ENCODE measurements at places on chromosomes 1 and 21.

DNA sequence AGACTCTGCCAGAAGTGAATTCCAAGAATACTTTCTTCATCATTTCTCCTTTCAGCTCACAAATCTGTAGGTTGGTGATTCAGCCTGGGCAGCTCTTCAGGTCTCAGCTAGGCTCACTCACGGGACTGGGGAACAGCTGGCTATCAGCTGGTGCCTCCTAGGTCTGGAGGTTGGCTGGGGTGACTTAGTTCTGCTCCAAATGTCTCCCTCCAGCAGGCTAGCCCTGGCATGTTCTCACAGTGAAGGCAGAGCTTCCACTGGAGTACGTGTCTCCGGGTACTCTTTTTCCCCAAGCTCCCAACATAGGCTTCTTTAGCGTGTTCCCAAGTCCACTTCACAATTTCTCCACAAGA lies 12.5 kb upstream of the VAMP4 start:
- no peak for DNase-seq

DNA sequence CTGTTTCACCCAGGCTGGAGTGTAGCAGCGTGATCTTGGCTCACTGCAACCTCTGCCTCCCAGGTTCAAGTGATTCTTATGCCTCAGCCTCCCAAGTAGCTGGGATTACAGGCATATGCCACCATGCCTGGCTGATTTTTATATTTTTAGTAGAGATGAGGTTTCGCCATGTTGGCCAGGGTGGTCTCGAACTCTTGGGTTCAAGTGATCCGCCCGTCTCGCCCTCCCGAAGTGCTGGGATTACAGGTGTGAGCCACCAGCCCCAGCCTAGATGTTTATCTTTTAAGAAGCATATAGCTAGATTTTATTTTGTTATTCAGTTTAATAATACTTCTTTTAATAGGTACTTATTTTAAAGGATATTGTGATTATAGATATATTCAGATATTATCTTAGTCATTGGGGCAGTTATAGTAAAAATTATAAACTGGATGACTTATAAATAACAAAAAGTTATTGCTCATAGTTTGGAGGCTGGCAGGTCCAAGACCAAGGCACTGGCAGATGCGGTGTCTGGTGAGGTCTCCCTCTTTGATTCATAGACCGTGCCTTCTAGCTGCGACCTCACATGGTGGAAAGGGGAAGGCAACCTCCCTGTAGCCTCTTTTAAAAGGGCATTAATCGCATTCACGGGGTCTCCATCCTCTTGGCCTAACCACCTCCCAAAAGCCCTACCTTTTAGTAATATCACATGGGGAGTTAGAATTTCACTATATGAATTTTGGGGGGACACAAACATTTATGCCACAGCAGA lies 3.1 kb upstream of the KCNE2 start:
- no peak for DNase-seq

- DNase-seq: no peak
Measured at GRCh38 chr21:31447505-31447904, 103.4 kb upstream of the TIAM1 start.

DNA sequence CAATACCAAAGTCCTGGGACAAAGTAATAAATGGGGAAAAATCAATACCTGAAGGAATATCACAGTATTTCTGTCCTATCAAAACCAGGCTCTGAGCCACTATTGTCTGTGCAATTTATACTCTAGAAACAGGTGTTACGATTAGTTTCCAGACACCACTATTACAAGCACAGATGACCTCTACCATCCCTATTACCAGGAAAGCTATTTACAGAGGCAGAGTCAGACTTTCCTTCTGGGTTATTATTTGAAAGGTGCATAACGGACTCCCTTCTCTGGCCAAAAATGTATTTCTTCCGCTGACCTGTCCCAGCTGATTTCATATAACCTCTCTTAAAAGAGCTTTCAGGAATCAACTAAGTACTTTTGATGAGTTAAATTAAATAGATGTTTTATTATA lies 154.6 kb upstream of the LRRC7 start:
- DNase-seq: no peak

- DNase-seq: no peak
Measured at GRCh38 chr1:199529324-199529723, 498.2 kb upstream of the NR5A2 start.

GRCh38 chr1:52444463-52444862 lies 40.1 kb downstream of the PRPF38A start:
- no peak for DNase-seq

DNA sequence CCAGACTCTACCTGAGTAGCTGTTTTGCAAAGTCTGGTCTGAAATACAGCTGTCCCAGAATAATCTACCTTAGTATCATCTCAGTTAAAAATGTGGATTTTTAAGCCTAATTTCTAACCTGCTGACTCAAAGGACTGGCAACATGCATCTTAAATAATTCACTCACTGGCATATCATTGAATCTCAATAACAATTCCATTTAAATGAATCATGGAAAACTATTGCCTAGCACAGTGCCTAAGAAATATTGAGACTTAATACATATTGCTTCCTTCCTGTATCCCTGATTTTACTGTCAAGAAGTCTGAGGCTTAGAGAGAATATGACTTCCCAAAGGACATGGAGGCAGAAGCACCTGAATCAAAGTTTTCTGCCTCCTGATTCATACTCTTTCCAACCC lies 3.1 kb downstream of the CCDC190 start:
- no peak for DNase-seq

DNA sequence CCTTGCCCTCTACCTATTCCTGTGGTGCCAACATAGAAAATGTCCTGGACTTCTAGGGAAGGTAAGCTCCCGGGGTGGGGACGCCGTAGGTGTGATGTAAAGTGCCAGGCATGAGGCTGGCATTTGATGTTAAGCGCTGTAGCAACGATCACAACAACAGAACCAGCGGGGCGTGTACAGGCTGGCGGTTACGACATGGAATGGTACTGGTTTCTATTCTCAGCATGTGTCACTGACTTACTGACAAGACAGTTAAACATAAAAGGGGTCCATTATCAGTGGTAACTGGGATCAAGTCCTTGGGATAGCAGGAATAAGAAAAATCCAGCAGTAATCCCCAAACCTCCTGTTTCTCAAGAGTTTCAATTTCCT lies 58.9 kb downstream of the TGFBR3 start:
- DNase-seq: no peak

- DNase-seq: no peak
Measured at GRCh38 chr1:201938440-201939035, 7.8 kb downstream of the LMOD1 start.

DNA sequence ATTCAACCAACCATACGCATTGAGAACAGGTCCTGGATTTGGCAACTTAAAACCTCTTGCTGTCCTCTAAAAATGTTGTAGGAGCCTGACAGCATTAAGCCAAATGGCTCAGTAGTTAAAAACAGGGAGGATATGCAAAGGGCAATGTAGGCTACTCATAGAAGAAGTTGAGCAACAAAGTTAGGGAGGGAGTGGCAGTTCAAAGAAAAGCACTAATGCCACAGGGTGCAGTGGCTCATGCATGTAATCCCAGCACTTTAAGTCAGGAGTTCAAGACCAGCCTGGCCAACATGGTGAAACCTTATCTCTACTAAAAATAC lies 92.9 kb upstream of the ERG start:
- DNase-seq: no peak

GRCh38 chr1:210440081-210440480 lies 111.4 kb downstream of the HHAT start:
- DNase-seq: no peak

DNA sequence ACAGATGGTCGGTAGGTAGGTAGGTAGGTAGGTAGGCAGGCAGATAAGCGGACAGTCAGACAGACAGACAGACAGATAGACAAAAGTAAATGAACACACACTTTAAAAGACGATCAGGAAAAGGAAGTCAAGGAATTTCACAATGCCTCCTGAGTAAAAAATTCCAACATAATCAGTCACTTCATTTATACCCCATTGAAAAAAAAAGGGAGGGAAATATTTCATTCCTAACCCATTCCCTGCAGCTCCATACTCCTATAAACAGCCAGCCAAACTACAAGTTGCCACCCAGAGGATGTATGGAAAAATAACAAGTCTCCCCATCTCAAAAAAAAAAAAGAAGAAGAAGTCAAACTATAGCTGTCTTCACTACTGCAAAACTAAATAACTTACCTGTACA lies 43.4 kb downstream of the ZZZ3 start:
- DNase-seq: no peak

GRCh38 chr1:26574018-26574417 lies 44.5 kb downstream of the RPS6KA1 start:
- no peak for DNase-seq

GRCh38 chr1:84851839-84852238 lies 41.2 kb downstream of the LPAR3 start:
- no peak for DNase-seq

DNA sequence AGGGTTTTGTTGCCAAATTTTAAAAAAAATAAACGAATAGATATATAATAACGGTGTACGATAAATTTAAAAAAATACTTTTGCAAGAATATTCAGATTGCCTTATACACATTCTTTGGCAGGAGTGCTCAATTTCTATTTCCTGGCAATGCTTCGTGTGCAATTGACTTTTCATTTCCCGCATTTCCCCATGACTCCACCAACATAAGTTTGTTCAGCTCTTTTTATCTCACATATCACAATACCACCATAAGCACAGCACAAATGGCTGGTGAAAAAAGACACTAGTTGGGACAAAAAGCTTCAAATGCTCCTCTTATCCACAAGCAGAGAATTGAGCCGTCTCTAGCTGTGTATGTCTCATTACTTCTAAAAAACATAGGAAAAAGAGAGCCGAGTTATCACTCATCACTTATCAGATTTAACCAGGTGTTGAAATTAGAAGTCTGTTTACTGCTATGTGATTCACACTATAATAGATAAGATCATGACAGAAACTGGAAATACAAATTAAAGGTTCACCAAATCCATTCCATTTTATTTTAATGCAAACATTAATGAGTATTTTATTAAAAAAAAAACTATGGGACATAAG lies 28.9 kb upstream of the RGS1 start:
- no peak for DNase-seq

GRCh38 chr1:246587606-246588005 lies 21.4 kb downstream of the CNST start:
- DNase-seq: no peak

DNA sequence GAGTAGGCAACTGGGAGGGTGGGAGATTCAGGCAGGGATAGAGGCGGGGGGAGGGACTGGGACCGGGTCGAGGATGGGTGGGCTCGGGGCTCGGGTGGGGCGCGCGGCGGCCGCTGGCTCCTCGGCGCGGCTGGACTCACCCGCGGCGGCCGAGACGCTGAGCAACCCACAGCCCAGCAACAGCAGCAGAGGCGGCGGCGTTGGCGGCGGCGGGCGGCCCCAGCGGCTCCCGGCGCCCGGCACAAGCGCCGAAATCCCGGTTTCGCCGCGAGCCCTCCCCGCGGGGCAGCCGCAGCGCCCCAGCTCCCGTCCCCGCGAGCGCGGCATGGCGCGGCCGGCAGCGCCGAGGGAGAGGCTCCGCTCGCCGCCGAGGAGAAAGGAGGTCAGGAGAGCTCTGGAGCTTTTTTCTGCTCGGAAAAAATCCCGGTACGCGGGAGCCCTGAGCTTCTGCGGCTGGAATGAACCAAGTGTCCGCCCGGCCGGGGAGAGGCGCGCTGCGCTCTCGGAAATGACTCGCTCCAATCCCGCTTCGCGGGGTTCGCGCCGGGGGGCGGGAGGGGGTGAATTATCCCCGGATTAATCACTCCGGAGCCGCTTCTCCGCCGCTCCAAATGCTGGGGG lies at the start of gene CSMD2:
Gene CSMD2 (minus strand): TSS at position 460 of the 621 bp plus-strand sequence. CDS start 133 bp downstream, at position 327.
- DNase-seq: peak; percentile 77

- no peak for DNase-seq
Measured at GRCh38 chr1:72466376-72466775, 184.0 kb upstream of the NEGR1 start.

DNA sequence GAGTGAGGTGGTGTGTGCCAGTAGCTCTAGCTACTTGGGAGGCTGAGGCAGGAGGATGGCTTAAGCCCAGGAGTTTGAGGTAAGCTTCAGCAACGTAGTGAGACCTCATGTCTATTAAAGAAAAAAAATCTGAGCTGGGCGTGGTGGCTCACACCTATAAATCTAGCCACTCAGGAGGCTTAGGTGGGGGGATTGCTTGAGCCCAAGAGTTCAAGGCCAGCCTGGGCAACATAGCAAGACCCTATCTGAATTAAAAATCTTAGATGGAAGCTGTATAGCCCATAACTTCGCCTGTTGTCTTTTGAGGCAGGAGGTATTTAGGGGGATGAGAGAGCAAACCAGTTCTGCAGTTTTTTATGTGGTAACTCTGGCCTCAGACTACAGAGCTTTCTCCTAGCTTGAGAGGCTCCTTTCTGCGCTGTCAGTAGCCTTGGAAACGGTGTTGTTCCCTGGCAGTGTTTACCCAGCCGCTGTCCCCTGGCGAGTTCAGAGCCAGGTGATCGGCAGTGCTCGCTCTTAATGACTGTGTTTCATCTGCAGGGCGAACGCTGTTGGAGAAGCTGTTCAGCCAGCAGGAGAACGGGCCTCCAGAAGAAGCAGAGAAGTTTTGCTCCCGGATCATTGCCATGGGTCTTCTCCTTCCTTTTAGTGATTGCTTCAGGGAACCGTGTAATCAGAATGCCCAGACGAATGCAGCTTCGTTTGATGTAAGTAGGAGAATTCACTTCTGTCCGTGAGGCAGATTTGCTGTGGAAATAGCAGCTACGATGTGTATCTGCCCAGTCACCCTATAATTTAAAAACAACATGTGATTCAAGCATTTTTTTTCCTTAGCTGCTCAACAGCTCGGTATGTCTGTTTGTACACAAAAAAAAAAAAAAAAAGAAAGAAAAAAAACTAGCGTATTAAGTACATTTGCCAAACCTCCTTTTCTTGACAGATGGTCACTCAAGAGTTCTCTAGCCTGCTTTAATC lies 31.2 kb downstream of the FMN2 start:
- DNase-seq: peak; percentile 98

GRCh38 chr1:222247811-222248310 lies 300.0 kb downstream of the HHIPL2 start:
- no peak for DNase-seq

DNA sequence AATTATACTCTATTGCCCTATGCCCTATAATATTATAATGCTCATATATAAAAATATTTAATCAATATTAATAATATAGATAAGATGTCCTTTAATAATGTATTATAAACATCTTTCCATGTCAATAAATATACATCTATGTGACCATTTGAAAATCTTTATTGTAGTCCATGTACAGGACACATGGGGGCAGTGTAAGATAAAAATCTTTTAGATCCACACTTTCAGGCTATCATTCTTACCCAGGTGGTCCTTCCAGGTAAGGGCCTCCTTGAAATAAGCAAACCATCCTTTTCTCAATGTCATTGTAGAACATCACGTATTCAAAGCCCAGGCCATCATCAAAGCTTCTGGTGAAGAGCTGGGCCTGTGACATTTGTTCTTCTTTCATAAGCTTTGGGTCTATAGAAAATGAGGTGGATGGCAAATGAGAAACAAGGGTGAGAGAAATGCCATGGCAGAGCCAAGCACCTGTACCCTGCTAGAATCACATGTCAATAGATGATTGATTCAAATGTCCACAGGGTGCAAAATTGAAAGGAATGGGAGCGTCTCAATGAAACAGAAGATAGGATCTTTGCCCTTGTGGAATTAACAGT lies 20.2 kb downstream of the THEM4 start:
- DNase-seq: peak; percentile 14

DNA sequence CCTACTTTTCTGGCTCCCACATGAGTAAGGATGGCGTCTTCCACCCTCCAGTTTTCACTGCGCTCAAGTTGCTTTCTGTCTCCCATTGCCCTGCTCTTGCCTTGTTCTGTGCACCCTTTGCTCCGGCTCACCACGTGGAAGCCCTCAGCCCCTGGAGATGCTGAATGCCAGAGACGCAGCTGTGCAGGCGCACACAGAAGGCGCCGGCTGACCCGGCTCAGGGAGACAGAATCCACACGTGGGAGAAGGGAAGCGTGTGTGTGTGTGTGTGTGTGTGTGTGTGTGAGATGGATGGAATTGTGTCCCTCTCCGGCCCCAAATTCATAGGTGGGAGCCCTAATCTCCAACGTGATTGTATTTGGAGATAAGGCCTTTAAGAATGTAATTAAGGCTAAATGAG lies 118.2 kb upstream of the ERRFI1 start:
- DNase-seq: no peak

Data from NCI-H1092 treated with DMSO at 0.1 percent for 48 hours (cell line).